ENCODE measurements at places on chromosomes 16 and 17.

- DNase-seq = no peak
Observed at GRCh38 chr16:49675413-49675812, 180.5 kb downstream of the ZNF423 start.

DNA sequence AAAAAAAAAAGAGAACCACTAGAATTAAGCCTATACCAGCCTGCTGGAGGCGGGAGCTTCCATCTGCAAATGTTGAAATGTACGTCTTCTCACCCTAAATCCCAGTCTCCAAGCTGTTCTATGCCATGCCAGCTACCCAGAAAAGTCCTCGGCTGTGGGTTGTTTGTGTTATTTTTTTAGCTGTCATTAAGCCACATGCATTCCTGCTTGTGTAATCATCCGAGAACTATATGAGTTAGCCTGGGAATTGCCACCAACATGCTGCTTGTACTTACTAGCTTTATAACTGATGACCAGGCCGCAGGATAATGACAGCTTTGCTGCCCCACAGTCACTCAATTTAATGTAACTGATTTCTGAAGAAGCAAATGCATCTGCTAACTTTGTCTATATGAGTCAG is 313.9 kb upstream of the SALL1 start:
- no peak for DNase-seq

GRCh38 chr17:77637818-77638575 is 320.5 kb upstream of the TNRC6C start:
- no peak for DNase-seq

DNA sequence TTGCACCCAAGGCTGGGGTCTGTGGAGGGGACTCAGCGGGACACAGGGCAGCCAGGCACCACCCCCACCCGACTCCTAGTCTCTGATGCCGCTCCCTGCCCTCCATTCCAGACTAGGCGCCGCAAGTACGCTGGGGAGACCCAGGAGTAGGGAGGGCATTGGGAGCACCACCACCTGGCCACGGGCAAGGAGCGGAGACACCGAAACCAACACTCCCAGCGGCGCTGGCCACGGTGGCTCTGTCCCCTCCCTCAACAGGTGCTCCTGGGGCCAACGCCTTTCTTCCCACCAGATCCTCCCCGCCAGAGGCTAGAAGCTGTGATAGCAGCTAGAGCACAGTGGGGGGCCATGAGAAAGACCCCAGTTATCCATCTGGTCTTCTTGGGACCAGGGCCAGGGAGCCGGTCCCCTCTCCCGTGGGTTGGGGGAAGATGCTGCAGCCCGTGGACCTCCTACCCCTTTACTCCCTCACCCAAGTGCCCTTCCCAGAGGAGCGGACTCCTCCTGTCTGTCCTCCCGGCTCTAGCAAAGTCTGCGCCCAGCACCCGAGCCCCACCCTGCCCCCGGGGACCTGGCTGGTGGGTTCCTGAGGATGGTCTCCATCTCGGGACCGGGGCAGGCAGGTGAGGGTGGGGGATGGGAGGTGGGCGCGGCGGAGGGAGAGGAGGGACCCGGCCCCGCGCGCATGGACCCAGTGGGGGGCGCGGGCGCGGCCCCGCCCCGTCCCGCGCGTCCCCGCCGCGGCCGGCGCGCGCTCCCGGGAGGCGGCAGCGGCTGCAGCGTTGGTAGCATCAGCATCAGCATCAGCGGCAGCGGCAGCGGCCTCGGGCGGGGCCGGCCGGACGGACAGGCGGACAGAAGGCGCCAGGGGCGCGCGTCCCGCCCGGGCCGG is at the start of gene SYNGR3:
Gene SYNGR3, plus strand, starts transcription at position 762 of the 892 bp plus-strand sequence. CDS start 133 bp downstream, outside the sequence.
- no peak for DNase-seq

GRCh38 chr17:74108126-74108705 is 95.3 kb upstream of the RPL38 start:
- no peak for DNase-seq

DNA sequence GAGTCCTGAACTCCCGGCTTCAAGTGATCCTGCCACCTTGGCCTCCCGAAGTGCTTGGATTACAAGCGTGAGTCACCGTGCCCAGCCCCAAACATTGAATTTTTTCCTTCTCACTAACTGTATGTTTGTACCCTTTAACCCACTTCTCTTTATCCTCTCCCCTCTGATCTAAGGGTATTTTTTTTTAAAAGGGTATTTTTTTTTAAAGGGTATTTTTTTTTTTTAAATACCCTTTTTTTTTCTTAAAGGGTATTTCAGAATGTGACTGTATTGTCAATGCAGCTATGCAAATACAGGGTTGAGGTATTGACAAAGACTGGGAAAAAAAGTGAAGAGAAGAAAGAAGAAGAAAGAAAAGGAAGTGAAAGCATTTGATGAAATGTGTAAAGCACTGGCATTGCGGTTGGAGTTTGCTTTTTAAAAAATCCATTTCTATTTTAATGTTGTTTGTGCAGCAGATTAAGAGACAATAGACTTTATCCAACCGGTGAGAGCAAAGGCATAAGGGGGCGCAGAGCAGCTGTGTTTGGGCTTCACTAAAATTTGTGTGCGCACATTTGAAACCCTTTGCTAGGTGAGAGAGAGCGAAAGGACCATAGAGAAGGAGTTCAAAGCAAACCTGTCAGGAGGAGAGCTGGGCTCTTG is 42.4 kb downstream of the SYT17 start:
- no peak for DNase-seq

DNA sequence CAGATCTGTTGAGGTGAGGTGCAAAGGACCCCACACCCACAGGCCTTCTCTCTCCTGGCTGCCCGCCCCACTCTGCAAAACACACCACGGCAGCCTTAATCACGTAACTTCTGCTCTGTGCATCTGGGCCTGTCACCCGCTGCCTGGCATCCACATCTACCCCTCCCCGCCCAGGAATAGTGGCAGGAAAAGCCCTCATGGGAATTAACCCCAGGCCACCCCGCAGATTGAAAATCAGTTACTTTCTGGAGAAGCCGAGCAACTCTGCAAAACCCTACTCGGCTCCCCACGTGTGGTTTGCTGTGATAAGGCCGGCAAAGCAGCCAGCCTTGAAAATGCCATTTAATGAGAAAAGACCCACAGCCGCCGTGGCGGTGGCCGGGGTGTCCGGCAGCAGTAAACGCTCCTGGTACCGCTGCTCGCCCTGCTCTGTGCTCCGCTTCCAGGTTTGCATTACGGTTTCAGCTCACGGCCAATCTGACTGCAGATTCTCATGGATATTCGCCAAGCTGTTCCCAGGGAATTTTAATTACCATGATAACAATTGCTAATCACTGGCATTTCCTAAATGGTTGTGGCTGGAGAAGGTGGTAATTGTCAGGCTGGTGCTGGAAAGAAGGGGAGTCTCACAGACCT is 78.0 kb upstream of the DOC2B start:
- DNase-seq = no peak

- no peak for DNase-seq
Observed at GRCh38 chr16:17084130-17084529, 386.6 kb downstream of the XYLT1 start.

GRCh38 chr16:87145181-87146176 is 171.7 kb downstream of the C16orf95 start:
- no peak for DNase-seq

- no peak for DNase-seq
Observed at GRCh38 chr16:59192551-59193199, 458.6 kb upstream of the GOT2 start.

DNA sequence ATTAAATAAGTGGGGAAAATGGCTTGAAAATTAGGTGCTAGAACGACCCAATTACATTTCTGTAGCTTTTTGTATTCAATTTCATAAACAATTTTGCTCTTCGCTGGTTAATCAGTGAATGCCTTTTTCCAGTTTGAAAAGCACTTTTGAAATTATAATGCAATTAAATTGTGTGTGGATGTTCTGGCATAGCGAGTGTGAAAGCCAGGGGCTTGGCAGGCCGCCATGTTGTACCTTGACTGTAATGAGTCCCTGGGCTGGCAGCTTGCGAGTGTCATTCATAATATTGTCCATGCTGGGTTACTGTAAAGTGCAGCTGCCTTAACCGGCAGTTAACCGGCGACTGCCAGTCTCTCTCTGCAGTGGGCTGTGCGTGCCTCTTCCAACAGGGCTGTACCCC is 177.8 kb downstream of the CCDC182 start:
- no peak for DNase-seq

- DNase-seq = no peak
Observed at GRCh38 chr17:66255112-66255511, 25.9 kb upstream of the APOH start.

DNA sequence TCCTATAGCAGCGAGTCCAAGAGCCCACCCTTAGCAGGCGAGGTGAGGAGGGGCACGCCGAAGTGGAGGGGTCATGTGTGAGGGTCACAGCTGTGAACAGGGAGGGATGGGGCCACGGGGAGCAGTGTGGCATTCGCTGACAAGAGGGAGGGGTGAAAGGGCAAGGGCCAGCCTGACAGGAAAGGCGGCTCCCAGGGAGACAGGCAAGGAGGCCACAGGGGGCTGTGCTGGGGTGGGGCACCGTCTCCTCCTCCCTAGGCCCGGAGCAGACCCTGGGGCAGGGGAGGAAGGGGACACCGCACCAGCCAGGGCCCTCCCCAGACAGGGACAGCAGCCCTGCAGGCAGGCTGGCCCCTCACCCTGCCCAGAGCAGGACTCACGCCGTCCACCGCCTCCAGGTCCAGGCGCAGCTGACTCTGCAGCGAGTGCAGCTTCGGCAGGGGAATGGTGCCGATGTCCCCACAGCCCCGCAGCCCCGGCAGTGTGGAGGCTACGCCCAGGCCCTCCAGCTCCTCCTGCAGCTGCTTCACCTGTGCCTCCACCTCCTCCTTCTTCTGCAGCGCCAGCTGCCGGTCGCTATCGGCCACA is 15.1 kb downstream of the GNPTG start:
- no peak for DNase-seq

- no peak for DNase-seq
Observed at GRCh38 chr17:61179380-61179806, 220.2 kb upstream of the TBX2 start.

DNA sequence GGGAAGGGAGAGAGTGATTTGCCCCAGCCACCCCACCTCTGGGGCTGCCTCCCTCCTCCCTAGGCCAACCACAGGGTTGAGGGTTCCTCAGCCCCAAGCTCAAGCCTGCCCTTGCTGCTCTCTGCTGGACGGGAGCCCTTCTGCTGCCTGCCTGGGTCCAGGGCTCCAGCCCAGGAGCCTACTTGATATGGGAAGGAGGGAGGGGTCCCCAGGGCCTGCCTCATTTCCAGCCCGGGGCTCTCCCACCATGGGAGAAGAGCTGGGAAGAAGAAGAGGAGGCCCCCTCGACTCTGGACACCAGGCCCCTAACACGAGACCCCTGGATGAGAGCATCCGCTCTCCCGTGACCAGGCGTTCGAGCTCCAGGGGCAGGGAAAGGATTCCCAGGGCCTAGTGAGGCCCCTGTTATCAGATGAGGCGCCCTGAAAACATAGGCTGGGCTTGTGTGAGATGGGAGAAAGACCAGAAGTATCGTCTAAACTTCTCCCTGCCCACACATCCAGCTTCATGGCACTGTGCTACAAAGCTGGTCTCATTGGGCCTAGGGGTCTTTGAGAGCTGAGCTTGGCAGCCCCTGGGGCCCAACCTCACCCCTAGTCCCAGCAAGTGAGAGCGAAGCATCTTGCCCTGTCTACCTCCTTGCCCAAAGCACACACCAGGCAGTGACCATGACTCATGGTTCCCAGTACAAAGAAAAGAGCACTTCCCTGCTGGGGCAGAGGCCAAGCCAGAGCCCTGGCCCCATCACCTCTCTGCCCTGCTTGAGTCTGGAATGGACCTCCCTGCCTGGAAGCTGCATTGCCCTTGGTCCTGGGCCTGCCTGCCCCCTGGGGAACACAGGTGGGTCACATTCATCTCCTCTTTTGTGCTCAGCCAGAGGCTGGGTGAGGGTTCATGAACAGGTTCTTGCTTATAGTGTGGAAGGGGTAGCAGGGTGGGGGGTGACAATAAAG is 987 bp downstream of the SLC16A5 start:
- no peak for DNase-seq

- no peak for DNase-seq
Observed at GRCh38 chr17:74282587-74283370, 8.7 kb downstream of the DNAI2 start.

- no peak for DNase-seq
Observed at GRCh38 chr17:877630-878029, 95.5 kb downstream of the MRM3 start.

DNA sequence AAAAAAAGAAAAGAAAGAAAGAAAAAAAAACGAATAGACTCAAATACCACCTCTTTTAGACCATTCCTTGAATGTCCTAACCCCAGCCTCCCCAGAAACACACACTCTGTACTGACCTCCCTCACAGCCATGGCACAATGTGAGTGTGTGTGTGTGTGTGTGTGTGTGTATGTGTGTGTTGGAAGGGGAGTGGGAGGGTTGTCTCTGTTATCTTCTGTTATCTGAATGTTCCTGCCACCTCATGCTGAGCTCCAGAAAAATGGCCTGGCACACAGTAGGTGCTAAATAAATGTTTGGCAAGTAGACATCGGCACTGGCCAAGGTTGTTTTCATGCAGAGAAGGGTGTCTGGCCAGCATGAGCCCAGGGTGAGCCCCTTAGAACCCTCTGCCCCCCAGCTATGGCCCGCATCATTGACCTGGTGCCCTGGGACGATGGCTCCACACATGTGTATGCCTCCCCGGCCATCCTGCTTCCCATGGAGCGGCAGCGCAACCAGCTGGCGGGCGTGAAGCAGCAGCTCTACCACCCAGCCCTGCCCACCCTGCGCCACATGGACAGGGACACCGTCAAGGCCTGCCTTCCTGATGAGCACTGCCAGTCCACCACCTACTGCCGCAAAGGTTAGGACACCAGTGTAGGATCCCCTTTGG is 6.6 kb upstream of the CNGB1 start:
- DNase-seq = no peak

- no peak for DNase-seq
Observed at GRCh38 chr16:83233153-83233552, 574.6 kb upstream of the HSBP1 start.

GRCh38 chr16:3121851-3122467 is 9.6 kb downstream of the ZNF205 start:
- DNase-seq = no peak

DNA sequence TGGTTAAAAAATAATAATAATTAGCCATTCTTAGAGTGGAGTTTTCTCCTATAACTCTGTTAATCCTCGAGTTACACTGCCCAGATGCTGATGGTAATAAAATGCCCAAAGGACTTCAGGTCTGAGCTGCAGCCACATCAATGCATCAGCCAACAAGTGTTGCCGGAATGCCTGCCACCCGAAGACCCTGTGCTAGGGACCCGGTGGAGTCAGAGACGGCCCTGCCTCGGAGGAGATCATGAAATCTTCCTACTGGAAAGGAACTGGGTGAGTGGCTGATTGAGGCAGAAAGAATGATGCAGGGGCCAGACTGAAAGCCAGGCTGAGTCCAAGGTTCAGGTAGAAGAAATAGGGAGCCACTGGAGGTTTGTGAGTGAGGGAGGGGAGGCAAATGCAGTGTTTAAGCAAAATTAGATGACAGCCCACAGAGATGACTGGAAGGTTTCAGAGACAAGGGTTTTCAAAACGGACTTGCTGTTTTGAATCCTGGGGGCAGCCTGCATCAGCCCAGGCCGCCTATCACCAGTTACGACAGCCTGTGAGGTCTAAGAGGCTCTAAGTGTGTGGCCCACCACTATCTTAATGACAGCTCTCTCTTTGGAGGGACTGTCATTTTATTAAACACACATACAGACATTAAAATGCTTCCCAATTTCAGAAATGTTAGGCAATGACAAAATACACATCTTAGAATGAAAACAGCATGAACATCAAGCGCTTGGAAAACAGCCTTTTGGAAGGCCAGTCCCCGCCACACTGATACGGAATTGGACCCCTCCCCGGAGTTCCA is 100.0 kb downstream of the ZNF423 start:
- DNase-seq = no peak

- DNase-seq = no peak
Observed at GRCh38 chr16:29676989-29677785, 1.8 kb upstream of the QPRT start.

- no peak for DNase-seq
Observed at GRCh38 chr16:57427307-57427706, 19.9 kb downstream of the CIAPIN1 start.

- DNase-seq = no peak
Observed at GRCh38 chr17:15293558-15293957, 28.4 kb upstream of the PMP22 start.

Measured in occipital lobe (tissue), 3 donors.